ENCODE measurements at places on chromosomes 3 and 15. TPM values are rescaled to one million over a fixed set of nuclear protein-coding genes. Genes with fewer than 3 reads are reported as not detected.
A peak's percentile ranks its signal among the peaks of the same experiment; 100 is the strongest.

The CD200 gene
- total RNA-seq: 53.6 TPM

The SERINC4 gene
- 0.15 TPM for total RNA-seq

The POU1F1 gene
- total RNA-seq: not detected

DNA sequence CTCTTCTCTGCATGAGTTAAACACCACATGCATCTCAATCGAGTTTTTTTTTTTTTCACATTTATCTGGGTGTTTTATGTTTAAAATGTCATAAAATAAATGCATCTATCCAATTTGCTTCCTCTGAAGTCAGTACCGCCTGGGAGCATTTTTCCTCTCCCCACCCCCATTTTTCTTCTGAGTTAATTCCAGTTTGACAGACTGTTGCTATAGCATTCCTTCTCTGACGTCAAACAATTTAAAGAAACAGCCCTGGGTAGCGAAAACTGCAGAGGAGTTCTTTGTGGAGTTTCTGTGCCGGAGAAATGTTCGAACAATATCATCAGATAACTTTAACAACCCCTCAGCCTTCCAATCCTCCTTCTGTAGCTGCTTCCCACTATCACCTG is 900 bp upstream of the GNB4 start:
- no peak for DNase-seq

GRCh38 chr3:118817748-118818165 is 216.9 kb downstream of the IGSF11 start:
- peak; percentile 59 for DNase-seq

DNA sequence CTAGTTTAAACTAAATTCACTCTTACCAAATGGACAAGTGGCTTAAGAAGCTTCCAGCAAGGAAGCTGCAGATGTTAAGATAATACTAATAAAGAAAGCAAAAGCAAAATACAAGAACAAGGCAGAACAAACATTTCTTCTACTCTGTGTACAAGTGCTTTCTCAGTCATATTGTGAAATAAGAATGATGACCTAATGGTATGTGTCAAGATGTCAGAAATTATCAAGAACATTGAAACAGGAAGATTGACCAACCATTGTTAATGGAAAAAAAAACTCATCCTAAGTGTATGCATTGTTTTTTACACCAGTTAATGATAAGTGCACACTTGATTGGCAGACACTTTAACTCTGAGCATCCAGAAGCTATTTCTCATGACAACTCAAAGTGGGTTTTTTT is 65.4 kb upstream of the P2RY1 start:
- no peak for DNase-seq

GRCh38 chr3:51982838-51983577 is at the start of gene ACY1:
Gene ACY1 (plus strand): TSS chr3:51983535. CDS start chr3:51984065, 530 bp downstream.
- peak; percentile 89 for DNase-seq

GRCh38 chr15:77107531-77108355 is 36.8 kb upstream of the TSPAN3 start:
- peak; percentile 71 for DNase-seq

DNA sequence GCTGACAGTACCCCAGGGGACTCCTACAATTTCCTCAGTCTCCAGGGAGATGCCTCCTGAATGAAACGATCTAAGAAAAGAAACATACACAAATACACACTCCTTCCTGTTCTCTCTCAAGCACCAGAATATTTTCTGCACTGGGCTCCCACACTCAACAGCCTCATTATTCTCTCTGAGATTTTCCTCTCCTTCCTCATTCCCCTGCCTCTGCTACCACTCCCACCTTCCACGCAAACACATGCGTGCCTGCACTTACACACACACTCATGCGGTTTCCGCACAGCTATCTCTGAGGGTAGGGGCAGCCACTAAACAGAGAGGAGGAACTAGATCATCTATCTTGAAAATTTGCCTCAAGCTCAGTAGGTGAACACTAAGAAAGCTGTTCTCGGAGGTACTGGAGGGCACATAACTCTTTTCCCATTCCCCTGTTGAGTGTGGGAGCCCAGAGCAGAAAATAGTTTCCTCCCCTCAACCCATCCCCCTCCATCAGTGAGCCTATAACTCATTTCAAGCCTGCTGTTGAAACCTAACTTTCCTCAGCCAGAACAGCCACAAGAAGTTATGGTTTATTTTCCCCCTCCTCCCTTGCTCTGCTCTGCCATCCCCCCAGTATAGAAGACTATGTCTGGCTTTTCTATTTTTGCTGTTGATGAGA is 30.5 kb upstream of the TIPARP start:
- peak; percentile 66 for DNase-seq

DNA sequence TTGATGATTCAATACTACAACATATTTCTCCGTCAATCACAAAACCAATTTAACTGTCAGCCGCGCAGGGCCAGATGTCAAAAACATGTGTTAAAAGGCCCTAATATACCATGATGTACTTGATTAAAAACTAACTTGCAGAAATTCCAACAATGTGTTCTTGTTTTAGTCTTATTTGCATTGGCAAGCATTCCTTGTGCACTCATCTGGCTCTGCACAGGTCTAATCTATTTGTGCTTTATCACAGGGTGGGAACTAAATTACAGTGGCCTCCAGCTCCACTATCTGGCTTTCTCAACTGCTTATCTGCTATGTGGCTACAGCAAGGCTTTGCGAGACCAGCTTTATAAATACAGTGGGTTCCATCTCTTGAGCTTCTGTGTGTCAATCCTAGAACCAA is 455.5 kb downstream of the ERC2 start:
- no peak for DNase-seq

GRCh38 chr3:130792246-130792645 is 45.6 kb upstream of the PIK3R4 start:
- DNase-seq: no peak
